ENCODE measurements at places on chromosomes 1 and 21.

DNA sequence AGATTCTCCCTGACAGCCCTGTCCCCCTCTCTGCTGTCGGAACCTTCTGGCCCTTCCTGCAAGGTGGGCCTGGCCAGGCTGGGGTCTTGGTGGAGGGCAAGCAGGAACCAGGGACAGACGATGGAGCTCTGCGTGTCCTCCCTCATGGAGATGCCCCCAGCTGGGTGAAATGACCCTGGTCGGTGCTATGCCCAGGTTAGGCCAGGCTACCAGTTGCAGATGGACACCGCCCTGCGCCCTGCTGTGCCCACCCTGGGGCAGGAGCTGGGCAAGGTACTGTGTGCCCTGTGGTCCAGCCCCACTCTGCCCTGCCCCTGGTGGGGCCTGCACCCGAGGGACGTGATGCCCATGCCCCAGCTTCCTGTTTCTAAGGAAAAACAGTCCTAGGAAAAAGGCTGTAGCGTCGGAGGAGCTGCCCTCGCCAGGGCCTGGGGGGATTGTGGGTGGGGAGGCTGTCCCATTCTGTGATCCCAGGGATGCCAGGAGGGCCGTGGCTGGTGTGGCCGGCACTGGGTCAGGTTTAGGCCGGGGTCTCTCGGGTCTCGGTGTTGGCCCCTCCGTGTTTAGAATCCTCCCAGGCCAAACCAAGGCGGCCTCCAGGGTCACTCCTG, 77.6 kb downstream of the MORN1 start:
- no peak for DNase-seq

DNA sequence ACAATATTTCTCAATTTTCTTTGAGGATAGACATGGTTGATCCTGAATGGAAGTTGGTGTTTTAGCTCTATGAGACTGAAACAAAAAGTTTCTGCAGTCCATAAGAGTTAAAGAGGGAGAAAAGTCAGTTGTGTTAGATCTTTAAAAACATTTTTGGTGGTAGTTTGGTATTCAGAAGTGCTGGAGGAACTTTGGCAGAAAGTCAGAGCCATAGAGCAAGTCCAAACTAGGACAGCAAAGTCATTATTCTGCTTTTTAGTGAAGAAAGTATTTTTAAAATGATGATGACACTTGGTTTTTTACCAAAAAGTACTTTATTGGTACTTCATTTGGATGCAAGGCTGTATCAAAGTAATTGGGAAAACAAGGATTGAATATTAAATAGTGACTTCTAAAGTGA, 41.8 kb downstream of the FNBP1L start:
- no peak for DNase-seq

GRCh38 chr1:45621895-45622523, 1.8 kb downstream of the CCDC17 start:
- peak; percentile 40 for DNase-seq

GRCh38 chr1:20711285-20712214, 6.3 kb downstream of the KIF17 start:
- DNase-seq = peak; percentile 53

DNA sequence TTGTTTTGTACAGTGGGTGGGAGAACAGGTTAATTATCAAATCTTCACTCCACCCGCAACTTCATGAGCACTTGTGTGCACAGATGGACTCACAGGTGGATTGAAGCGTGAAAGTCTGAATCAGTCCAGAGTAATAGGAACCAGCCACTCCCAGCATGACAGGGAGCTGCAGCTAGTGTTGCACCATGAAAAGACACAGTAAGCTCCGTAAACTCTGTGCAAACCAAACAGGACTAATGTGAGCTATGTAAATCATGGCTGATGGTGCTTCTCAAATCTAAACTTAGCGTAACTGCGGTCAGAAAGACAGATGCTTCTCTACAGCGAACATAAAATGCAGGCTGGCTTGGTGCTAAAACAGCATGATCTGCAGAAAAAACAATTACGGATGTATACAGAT, 114.4 kb downstream of the CENPF start:
- no peak for DNase-seq

GRCh38 chr1:7606096-7606495, 165.0 kb upstream of the VAMP3 start:
- no peak for DNase-seq

DNA sequence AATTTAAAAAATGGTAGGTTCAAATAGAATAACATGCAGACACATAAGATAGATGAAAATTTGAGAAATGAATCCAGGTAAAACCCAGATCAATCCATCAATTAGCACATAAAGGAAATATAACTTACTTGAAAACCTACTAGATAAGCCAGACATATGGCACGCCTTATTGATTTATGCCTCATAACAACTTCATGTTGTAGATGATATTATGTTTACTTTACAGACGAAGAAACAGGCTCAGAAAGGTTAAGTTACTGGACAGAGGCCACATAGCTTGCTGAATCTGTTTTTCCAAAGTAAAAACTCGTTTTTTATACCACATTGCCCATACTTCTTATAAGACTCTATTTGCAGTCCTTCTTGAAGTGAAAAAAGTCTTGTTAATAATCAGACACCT, 22.1 kb upstream of the NCF2 start:
- DNase-seq = no peak

DNA sequence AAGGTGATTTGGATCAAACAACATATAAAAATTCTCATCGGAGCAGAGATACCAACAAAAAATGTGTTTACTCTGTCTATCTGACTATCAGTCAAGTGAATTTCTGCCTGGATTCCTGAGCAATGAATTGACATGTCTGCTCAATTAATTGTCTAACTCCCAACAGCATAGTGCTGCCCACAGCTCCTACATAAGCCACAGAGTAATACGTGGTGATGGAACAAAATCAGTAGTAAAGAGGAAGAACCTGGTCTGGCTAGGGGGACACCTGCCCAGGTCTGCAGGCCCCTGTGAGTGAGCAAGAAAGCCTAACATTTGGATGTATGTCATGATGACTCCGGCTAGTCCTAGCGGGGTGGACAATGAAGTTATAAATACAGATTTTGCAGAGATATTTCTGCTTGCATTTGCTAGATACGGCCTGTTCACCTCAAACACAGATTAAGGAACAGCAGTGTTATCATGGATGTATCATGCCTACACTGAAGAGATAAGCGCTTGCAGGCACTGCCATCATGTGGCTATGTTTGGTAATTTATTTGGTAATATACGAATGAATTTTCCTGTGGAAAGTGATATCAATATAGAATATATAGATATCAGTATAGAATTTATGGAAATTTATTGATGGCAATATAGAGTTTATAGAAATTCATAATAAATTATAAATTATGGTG, 69.6 kb upstream of the LRRC8B start:
- DNase-seq = peak; percentile 50

GRCh38 chr1:61460191-61460590, 264.8 kb downstream of the TM2D1 start:
- no peak for DNase-seq

- DNase-seq = no peak
Measured at GRCh38 chr1:41740630-41741239, 178.0 kb downstream of the HIVEP3 start.

- no peak for DNase-seq
Measured at GRCh38 chr1:78441921-78442320, 48.9 kb upstream of the PTGFR start.

DNA sequence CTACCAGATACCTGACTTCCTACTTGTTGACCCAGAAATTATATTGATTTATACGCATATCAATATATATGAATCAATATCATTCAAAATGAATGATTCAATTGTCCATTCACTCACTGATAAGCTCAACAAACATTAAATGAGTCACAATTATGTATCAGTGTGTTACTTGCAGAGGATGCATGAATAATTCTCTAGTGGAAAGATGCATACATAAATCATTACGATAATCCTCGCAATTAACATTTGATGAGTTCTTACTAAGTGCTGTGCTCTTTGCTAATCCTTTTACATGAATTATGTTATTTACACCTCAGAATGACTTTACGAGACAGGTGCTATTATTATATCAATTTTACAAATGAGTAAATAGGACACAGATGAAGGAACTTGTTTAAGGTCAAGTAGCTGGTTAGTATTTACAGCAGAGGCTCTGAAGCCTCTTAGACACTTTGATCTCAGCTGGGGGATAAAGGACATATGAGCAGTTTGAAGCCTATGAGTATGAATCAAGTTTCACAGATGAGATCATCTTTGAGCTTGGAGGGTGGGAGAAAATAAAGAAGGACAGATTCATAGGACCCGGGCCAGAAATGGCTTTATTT, 112.8 kb upstream of the ADAMTS5 start:
- no peak for DNase-seq

DNA sequence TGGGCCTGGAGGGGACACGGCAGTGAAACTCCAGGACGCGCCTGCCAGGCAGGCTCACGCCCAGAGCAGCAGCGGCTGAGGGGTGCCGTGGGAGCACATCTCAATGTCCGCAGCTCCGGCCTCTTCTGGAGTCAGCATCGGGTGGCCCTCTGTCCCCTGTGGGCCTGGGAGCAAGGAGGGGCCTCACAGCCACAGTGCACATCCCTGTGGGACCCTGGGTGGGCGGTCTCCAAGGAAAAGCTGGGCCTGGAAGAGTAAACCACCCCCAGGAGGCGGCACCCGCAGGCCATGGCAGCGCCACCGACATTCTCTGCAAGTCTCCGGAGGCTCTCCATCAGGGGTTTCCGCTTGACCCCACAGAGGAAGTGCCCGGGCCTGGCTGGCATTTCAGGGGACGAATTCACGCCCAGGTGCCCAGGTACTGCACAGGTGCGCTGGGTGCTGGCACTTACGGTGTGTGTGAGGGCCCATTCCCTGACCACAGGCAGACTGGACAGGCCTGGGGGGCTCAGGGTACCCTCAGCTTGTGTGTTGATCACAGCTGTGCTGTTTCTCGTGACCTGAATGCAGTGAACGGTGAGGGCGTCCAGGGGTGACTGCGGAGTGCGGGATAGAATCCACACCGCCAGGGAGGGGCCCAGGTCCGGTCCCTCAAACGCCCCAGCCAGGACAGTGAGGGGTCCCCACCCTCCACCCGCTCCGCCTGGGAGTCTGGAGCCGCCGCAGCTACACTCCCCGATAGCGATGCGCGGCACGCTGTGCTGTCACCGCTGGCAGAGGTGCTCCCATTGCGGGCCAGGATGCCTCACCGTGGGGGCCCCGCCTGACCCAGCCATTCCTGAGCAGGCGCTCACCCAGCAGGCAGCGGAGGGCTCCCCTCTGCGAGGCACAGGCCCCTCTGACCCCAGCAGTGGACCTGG, 16.6 kb upstream of the RNF223 start:
- no peak for DNase-seq

DNA sequence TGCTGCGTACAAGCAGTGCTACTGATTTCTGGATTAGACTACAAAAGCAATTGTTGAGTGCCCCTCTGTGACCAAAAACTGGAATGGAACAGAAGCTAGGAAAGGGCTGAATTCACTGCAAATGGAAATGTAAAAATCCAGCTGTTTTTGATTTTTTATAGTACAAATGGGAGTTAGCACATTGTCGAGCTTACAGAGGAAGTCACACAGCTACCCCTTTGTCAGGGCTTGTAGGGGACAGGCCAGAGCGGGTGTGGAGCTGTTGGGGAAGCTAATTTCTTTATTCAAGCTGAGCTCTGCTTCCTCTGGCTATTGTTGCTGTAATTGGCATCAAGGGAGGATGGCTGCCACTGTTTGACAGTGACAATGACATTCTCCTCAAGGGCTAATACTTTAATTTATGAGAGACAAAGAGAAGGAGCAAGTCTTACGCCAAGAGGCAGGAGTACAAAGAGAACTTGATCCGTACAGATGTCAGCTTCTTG, 96.1 kb downstream of the SLC35F3 start:
- no peak for DNase-seq

DNA sequence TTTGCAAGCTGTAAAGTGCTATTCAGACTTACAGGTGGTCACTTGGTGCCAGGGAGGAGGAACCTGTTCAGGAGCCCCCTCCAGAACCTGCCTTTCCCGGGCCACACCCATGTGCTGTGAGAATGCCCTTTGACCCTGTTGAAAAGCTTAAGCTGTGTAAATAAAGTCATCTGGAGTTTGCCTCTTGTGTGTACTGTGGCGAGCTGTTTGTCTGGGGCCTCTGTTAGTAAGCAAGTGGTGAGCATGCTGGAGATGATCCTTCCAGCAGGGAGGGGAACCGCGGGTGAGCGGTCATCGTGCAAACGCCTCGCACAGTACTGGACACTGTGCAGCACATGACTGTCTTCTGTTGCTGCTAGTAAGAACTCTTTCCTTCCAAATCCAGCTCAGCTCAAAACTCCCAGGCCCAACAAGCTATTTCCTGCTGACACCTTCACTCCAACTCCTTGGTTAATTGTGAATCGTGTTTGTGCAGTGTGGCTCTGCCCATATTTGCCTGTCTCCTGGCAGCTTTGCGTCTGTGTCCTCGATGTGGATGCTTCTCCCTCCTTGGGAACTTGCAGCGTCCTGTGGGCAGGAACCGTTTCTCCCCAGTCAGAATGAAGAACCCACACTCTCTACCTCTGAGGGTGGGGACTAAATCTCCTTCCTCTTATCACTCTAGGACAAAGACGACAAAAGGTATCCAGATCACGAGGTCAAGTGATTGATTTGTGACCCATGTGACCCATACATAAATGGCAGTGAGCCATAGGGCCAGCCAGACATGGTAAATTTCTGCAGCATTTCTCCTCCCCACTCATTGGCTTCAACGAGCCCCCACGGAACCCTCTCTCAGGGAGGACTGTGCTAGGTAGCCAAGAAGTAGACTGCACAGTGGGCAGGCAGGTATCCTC, 13.9 kb upstream of the BTG2 start:
- no peak for DNase-seq

DNA sequence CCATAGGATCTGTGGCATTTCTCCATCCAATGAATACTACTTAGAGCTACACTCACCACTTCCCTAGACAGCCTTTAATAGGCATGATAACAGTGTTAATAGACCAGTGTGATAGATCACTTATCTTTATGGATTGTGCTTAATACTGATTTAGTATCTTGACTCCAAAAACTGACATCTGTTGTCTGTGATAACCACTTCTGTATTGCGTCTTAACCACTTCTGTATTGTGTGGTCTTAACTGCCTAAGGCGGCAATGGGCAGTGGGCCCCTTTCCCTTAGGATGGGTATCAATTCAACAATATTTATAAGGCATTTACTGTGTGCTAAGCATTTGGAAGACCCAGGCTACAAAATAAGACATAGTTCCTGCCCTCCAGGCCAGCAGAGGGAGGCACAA, 32.0 kb upstream of the RCAN3 start:
- DNase-seq = no peak

GRCh38 chr1:230629511-230629910, 12.8 kb upstream of the COG2 start:
- DNase-seq = no peak

Measured in nephron progenitor cell (in vitro differentiated cells).